Activated CD4-positive, alpha-beta T cell treated with anti-CD3 and anti-CD28 coated beads, Interleukin-10, Interleukin-2, amounts not matched to agents 100 ng/mL and 50 ng/mL, durations not matched to agents 16 hours and 8 hours (primary cell): ENCODE measurements at places on chromosomes 4 and X.

DNA sequence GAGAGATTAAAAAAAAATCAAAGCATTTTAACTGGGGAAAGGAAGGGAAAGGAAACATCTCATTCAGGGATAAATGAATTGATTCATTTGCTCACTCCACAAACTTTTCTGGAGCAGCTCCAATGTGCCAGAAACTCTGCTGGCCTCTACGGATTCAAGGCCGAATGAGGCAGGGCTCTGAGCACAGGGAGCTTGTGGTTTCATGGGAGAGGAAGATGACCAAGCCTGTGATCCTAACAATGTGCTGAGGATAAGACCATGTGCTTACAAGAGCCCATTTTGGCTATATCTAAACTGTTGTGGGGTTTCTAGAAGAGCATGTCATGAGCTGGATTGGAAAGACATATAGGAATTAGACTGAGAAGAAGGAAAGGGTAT, 137.5 kb downstream of the ZNF674 start:
- DNase-seq = no peak

DNA sequence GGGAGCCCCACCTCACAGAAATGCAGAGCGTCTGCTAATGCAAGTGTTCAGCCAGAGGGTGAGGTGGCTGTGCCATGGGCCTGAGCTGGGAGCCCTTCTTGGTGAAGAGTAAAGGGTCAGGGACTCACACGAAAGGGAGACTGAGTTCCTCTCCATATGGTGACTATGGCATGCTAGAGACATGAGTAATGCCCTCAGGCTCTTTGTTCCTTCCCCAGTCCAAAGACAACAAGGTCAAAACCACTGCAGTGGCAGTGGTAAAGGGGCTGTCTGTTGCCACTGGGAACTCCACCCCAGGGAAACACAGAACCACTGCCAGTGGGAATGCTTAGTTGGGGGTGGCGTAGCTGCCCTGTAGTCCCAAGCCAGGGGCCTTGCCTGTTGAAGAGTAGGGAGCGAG, 22.4 kb downstream of the RAB40AL start:
- DNase-seq = no peak

- no peak for DNase-seq
Observed at GRCh38 chr4:77185686-77186085, 28.7 kb downstream of the CCNG2 start.

DNA sequence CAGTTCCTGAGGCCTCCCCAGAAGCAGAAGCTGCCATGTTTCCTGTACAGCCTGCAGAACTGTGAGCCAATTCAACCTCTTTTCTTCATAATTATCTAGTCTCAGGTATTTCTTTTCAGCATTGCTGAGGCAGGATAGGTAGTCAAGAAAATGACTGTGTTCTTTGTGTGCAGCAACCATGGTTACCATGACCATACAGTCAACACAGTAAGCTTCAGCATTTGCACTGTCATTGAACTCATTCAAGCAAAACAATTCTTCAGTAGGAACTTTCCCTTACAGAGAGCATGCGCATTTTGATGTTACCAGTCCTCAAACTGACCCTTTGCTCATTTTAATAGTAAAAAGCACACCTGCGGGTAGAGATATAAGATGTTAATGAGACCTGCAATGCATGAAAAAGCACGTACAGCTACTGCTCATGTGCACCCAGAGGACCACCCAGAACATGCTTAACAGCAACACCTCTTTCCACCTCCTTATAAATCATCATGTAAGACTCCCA, 180.8 kb downstream of the PRKX start:
- no peak for DNase-seq

- peak; percentile 8 for DNase-seq
Observed at GRCh38 chrX:12567857-12568256, 223.4 kb upstream of the PRPS2 start.

DNA sequence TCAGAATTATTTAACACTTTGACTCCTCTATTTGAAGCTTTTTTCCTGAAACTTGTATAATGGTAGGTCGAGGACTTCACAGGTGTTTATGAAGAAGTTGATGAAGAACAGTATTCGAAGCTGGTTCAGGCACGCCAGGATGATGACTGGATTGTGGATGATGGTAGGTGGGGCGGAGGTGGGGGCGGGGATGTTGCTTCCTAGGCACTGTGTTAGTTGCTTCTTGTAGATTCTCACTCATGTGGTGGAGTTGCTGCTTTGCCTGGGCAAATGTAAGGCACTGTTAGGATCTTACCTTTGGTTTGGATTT, 9.4 kb downstream of the POLA1 start:
- no peak for DNase-seq

DNA sequence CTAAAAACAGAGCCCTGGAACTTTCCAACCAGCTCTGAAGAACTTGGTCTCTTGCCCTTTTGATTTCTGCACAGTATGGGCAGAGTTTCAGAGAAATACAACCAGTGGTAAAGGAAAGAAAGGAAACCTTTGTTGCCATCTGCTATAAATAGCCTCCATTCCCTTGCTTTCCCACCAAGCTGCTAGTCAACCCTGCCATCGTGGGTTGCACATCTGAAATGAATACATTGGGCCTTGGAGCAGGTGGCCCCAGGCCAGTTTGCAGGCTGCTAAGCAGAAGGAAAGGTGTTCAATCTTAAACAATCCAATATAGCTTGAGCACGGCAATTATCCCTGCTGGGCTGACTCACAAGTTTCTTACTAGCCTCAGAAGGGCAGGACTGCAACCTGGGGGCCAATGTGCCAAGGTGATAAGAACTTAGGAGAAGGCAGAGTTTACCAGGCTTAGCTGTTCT, 142.5 kb downstream of the PPARGC1A start:
- no peak for DNase-seq

- DNase-seq = no peak
Observed at GRCh38 chr4:33715841-33716395, 2528.4 kb downstream of the ARAP2 start.

- DNase-seq = no peak
Observed at GRCh38 chr4:76703676-76704075, 194.3 kb downstream of the SOWAHB start.

- DNase-seq = no peak
Observed at GRCh38 chrX:29461039-29461438, 754.3 kb upstream of the MAGEB2 start.

DNA sequence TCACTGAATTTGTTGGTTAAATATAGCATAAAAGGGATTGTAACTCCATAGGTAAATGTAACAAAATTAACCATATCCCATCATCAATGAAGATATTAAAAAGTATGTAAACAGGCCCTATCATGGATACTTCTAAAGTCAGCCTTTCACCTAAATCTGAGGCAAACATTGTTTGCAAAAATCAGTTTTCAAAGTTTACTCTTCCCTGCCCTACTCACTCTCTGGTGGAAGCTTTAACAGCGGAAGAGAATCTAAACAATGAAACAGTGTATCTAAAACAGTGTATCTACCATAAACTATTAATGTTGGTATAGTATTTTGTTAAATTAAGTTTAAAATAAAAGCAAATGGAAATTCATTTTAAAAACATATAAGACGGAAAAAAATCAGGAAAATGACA, 21.1 kb downstream of the SMIM14 start:
- DNase-seq = no peak

DNA sequence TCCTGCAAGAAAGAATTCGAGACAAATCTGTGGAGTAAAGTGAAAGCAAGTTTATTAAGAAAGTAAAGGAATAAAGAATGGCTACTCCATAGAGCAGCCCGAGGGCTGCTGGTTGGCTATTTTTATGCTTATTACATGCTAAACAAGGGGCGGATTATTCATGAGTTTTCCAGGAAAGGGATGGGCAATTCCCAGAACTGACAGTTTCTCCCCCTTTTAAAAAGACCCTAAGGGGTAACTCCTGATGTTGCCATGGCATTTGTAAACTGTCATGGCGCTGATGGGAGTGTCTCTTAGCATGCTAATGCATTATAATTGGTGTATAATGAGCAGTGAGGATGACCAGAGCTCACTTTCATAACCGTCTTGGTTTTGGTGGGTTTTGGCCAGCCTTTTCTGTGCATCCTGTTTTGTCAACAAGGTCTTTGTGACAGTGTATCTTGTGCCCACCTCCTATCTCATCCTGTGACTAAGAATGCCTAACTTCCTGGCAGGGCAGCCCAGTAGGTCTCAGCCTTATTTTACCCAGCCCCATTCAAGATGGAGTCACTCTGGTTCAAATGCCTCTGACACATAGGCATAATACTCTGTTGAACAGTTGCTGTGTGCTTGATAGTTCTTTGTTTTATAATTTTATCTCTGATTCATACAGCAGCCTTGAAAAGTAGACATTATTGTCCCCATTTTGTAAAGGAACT, 25.8 kb downstream of the GAB1 start:
- peak; percentile 17 for DNase-seq
